ENCODE measurements at places on chromosomes 7 and 10.

GRCh38 chr10:15027741-15028140, 16.0 kb upstream of the OLAH start:
- DNase-seq = no peak

GRCh38 chr10:62597226-62597625, 207.3 kb upstream of the ADO start:
- no peak for DNase-seq

DNA sequence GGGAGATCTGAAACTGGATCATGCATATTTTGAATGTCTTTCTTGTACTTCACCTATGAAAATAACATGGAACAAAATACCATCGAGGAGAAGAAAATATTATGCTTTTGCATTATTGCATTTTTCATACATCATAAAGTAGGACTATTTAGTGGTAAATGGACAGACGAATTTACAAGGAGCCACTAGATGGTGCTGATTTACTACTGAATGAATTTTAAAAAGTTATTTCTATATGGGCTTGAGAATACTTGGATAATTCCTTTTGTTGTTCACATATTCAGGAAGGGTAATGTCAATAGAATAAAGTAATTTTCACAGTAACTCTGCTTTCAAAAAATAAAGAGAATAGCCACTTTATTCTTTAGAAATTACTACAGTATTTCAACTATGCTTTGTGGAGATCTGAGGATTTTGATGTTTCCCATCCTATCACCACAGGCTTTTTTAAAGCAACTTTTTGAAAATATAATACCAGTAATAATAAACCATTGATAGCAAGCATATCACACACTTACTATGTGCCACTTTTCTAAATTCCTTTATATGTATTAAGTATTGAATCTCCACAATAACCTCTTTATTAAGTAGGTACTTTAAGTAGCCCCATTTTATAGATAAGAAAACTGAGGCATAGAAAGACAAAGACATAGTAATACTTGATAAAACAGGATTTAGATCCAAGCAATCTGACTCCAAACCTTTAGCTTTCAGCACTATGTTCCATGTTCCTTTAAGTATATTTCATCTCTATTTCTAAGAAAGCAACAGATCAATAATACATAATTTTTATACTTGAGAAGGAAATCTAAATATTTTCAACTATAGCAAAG, 38.6 kb downstream of the NEBL start:
- no peak for DNase-seq

GRCh38 chr10:121910673-121911420, 17.0 kb downstream of the ATE1 start:
- DNase-seq = no peak

GRCh38 chr10:1050145-1050544, 1.2 kb upstream of the IDI1 start:
- no peak for DNase-seq

DNA sequence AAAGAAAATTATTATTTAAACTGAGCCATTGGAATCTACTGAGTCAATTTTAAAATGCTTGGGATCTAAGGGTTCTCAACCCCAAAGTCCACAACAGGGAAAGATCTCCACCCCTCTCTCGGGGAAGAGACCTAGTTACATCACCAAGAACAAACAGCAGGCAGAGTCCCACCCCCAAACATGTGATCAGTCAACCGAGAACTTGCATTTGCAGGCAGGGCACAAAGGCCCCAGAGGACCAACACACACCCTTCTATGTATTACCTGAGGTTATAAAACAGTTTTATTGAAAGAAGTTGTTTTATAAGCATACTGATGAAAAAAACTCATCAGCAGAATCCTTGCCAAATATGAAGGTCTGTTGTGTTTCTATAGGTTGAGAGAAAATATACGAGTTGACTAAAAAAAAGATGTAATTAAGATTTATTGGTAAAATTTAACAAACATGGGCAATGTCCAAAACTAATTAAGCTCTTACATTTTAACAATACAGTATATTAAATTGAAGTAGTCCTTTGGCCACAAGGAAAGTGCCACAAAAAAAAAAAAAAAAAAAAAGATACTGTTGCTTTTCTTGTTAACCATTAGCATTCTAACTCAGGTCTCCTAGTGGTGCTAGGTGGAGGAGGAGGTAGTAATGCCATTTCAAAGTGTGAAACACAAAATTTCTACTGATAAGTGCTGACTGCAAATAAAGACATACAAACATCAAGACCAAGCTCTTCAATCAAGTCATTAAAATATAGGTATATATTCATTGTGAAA, 975 bp upstream of the USP54 start:
- DNase-seq = no peak

GRCh38 chr10:28558923-28559508, 26.1 kb downstream of the WAC start:
- DNase-seq = no peak

DNA sequence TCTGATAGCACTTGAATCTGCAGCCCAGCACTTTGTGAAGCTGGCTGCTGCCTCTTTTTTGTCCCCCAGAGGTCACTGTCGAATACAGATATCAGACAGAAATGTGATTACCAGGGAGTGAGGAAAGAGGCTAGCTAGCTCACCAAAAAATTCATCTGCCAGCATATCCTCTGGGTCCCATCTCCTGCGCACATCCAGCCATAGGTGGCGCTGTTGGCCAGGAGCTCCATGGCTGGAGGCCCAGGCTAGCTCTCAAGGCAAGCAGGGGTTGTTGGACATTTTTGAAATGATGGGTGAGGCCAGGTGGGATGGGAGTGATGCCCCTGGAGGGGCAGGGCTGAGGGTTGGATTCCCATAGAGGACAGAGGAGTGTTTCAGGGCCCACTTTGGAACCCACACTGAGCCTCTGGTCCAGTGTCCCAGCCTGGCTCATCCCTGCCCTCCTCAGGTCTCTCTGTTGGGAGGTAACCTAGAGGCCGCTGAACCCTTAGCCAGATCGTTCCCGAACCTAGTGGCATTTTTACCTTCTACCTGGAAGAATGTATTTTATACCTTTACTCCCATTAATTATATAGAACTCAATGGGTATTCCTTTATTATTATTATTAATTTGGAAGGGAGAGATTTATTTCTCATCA, 14.8 kb downstream of the DPCD start:
- no peak for DNase-seq

GRCh38 chr10:131310142-131310541, 1.4 kb downstream of the TCERG1L start:
- no peak for DNase-seq

GRCh38 chr7:48427671-48428070, 256.4 kb downstream of the ABCA13 start:
- DNase-seq = no peak

DNA sequence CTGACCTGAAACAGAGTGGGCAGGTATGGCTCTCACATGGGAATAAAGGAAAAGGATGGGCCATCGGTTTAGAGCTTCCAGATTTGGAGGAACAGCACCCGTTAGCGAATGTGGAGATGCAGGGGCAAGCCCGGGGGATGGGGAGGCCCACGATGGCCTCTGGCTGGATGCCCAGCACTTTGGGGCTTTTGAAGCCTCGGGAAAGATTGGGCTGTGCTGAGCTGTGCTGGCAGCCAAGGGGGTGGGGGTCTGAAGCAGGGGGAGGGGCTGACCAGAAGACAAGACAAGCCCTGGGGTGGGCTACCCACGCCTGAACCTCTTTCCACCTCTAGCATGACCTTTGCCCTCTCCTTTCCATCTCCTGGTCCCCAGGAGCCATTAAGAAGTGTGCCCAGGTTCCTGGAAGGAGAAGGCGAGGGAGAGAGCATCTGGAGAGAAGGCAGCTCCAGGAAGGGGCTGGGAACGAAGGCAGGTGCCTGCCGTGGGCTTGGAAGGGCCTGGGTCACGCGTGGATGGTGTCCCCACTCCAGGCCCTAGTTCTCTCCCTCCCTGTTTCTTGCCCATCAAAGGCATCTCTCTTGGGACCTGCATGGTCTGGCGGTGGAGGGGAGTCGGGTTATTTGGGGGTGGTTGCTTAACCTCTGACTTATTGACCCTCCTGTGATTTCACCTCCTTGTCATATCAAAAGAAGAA, 39.7 kb downstream of the JAKMIP3 start:
- DNase-seq = no peak

DNA sequence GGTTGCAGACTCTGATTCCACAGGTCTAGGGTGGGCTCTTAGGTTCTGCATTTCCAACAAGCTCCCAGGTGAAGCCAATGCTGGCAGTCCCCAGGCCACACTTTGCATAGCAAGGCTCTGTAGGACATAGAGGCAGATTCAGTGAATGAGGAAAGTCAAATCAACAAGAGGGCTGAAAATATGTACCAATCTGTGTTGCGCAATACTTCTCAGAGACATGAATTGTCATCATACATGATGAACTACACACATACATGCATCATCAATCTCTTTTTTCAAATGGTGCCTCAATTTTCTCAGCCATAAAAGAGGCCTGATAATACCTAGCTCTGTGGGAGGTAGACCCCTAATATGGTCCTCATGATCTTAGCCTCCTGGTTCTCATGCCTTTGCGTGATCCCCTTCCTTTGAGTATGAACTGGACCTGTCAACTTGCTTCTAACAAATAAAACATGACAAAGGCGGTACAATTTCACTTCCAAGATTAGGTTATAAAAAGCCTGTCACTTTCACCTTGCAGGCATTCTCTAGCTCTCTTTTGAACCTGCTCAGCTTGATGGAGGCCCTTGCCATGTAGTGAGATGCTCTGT, 49.0 kb downstream of the PIK3CG start:
- no peak for DNase-seq

DNA sequence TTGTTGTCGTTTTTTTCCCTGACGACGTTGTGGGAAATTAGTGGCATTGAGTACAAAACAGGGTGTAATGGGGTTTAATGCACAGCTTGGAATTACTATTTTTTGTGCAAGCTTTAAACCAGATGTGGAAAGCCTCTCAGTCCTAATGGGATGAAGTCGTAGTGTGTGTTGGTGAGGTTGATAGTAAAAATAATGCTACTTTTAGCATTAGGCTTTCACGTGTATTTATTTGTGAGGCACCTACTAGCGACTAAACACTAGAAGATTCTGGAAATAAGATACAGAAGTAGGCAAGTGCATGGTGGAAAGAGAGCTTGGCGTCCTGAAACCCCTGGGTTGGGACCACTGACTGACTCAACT, 588 bp upstream of the ORC5 start:
- DNase-seq = no peak

- no peak for DNase-seq
These were observed 14.7 kb downstream of the PWWP2B start for GRCh38 chr10:132411561-132412253.

DNA sequence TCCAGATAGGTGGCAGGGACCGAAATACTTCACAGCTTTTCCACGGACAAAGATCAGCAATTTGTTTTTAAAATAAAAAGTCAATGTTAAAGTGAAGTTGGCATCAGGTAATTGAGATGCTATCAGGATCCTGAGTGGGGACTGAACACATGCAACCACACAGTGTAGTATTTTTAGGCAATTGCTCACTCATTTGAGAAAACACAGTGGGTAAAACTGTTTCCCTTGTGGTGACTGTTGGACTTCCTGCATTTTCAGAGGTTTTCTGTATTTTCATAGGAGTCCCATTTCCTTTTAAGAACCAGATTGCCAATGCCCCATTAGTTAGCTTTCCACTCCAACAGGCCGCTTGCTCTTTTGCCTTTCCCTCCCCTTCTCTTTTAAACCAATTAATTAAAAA, 159.5 kb upstream of the ZNF32 start:
- DNase-seq = no peak

- no peak for DNase-seq
These were observed 280.9 kb upstream of the AKR1E2 start for GRCh38 chr10:4545062-4545461.

DNA sequence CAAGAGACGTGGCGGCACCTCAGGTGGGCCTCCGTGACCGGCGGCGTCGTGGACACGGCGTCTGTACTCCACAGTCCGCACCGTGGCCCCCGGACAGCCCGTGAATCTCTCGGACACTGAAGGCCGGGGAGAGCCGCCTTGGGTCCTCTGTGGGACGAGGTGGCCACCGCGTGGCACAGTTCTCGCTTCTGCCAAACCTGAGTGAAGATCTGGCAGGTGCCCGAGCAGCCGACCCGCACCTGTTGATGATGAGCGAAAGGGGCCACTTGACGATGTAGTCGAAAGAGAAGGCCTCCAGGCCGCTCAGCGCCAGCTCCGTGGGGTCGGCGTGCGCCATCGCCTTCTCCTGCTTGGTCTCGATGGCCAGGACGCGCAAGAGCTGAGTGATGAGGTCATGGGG, 8.5 kb upstream of the ADAM8 start:
- DNase-seq = no peak

- DNase-seq = no peak
These were observed 42.5 kb downstream of the SIRT1 start for GRCh38 chr10:67926951-67927350.

DNA sequence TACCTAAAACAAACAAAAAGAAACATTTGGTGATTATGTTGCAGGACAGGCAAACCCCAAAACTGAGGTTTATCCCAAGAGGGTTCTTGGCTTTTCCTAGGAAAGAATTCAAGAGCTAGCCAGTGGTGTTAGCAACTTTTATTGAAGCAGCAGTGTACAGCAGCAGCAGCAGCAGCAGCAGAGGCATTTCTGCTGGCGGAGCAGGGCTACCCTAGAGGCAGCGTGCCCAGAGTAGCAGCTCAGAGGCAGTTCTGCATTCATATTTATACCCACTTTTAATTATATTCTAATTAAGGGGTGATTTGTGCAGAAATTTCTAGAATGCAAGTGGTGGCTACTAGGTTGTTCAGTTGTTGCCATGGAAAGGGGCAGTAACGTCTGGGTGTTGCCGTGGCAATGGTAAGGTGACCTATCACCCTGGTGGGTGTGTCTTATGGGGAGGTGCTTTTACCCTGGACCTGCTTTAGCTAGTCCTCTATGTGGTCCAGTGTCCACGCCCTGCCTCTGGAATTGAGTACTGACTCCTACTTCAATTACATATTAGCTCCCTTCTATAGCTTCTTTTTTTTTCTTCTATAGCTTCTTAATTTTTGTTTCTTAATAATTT, 53.9 kb downstream of the VCL start:
- no peak for DNase-seq

DNA sequence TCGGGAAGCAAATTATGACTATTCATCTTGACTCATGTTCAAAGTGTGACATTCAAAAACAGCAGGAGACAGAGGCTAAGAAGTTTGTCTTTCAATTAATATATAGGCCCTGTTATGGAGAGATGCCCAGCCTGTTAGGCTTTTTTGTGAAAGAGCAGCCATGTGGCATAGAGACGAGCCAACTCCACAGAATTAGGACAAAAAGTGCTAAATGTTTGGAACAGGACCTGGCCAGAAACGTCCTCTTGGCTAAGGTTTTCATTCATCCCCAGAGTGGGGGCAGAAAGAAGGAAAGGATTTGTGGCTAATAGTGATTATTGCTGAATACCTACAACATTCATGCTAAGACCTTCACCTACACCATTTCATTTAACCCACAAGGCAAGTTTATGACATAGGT, 324.7 kb upstream of the NPVF start:
- DNase-seq = no peak

DNA sequence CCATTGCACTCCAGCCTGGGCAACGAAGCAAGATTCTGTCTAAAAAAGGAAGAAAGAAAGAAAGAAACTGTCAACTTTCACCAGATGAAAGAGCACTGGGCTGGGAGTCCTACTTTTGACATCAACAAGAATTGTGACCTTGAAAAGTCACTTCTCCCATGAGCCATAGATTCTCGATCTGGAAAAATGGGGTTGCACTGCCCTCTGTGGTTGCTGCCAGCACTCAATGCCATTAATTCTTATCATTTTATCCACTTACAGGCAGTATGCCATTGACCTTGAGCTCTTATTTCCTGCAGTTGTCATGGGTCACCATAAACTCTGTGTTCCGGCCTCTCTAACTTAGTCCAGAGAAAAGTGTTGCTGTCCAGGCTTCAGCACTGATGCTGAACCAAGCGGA, 137.2 kb downstream of the NOC3L start:
- no peak for DNase-seq

- no peak for DNase-seq
These were observed 275.5 kb downstream of the ZWINT start for GRCh38 chr10:56085406-56086122.

- DNase-seq = no peak
These were observed 321.1 kb downstream of the PARD3 start for GRCh38 chr10:34494012-34494411.

Measured in stimulated activated CD8-positive, alpha-beta memory T cell treated with anti-CD3 and anti-CD28 coated beads, Interleukin-4, amount 100 ng/mL, for 1 hour (primary cell).